ENCODE measurements at places on chromosomes 1 and 21.

DNA sequence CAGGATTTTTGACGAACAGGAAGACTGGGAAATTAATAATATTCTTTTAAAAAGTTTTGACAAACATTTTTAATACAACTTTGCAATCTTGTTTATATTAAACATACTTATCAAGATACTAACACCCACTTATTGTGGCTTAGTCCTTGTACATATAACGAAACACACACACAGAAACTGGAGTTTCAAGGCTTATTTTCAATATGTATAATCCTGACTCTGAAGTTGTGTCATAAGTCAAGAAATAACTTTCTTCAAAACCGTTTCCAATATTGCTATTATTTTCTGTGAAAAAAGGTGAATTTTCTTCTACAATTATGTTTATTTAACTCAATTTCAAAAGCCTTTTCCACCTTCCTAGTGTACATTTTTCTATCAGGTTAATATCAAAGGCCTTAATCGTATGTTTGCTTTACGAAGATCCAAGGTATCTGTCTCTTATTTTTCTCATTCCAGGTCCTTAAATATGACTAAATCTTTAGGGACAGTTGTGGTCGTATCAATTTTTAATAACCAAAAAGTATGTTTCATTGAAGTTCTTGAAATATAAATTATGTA lies 1.8 kb downstream of the CDKN2C start:
- no peak for DNase-seq

DNA sequence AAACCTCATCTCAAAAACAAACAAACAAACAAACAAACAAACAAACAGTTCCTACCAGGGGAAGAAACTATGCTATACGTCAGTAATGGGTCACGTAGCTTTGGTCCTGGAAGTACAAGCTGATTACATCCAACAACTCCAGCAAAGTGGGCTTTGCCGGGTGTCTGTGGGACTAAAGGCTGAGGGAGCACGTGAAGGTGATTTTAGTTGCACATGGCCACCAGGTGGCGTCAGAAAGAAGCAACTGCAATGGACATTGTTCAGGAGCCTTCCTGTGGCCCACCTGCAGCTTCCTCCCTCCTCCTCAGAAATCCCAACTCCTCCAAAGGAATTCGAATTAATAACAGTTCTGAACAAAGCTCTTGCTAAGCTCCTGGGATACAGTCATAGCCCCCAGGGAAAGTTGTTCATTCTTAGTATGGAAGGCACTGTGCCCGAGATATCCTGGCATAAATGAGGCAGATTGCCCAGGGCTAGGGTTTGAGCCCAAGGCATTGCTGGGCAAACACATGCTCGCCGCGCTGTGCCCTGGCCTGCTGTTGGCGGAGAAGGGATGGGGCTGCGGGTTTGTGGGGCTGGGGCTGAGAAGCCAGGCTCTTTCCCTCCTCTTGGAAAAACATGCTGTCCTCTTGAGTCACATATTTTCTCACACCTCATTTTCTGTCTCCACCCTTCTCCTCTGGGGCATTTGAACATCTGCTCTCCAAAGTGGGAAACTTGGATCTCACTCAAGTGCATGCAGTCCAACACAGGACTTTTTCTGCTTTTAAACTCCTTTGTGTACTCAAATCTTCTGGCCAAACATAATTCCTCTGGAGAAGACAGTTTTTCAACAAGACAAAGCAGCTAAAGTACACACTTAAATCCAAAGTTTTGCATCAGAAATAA lies 28.6 kb downstream of the AKNAD1 start:
- DNase-seq, result peak; percentile 88

GRCh38 chr1:23167353-23168078 lies 1.1 kb downstream of the LUZP1 start:
- peak; percentile 88 for DNase-seq

GRCh38 chr21:43781846-43782245 lies 5.7 kb upstream of the CSTB start:
- no peak for DNase-seq

DNA sequence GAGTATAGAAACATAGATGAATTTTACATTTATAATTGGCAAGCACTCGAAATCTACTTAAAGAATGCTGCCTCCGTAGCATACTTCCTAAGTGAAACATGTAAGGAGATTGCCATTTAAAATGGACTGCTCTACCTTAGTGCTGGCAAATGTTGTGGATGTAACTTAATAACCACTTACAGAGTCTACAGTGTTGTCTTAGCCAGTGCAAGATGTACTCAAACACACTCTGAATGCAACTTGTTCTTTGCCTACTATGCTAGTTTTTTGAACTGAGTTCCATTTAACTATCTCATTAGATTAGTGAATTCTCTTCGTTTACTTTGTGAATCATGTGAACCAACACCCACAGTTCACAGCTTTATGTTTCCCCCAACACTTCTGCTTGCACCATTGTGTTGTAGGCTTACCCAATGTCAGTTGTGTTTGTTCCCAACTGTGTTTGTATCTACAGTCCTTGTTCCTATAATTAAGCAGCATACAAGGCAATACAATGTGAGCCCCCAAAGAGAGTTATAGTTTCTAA lies 345.5 kb upstream of the LYPLAL1 start:
- no peak for DNase-seq

GRCh38 chr21:43195121-43196021 lies 26.6 kb downstream of the CRYAA start:
- DNase-seq, result no peak

GRCh38 chr21:42481169-42481568 lies 14.9 kb downstream of the RSPH1 start:
- DNase-seq, result no peak

DNA sequence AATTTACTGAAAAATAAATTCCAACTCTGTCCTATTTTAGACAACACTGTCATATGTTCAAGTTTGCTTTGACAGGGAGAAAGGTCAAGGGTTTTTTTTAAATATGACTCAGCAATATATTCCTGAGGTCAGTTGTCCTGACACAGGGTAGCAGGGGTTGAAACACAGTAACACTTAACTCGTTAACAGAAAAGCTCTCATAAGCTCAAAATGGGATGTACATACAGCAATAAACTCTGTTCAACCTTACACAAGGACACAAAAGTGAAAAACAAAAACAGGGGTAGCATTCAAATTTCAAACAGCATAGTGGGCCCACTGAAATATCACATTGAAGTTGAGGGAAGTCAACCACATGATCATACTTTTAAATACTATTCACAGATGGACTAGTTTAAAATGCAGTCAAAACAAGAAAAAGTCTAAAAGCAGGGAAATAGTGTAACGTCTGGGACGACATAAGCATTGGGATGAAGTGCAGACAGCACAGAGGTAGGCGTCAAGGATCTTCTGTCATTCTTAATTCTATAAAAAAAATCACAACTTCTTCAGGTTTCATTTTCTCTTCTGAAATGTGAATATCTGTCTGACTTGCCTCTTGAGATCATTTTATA lies 89.9 kb downstream of the SLC44A5 start:
- no peak for DNase-seq

GRCh38 chr1:52920791-52921291 lies 699 bp downstream of the ECHDC2 start:
- peak; percentile 46 for DNase-seq

GRCh38 chr1:156097499-156098178 lies 15.4 kb upstream of the MEX3A start:
- DNase-seq, result no peak

DNA sequence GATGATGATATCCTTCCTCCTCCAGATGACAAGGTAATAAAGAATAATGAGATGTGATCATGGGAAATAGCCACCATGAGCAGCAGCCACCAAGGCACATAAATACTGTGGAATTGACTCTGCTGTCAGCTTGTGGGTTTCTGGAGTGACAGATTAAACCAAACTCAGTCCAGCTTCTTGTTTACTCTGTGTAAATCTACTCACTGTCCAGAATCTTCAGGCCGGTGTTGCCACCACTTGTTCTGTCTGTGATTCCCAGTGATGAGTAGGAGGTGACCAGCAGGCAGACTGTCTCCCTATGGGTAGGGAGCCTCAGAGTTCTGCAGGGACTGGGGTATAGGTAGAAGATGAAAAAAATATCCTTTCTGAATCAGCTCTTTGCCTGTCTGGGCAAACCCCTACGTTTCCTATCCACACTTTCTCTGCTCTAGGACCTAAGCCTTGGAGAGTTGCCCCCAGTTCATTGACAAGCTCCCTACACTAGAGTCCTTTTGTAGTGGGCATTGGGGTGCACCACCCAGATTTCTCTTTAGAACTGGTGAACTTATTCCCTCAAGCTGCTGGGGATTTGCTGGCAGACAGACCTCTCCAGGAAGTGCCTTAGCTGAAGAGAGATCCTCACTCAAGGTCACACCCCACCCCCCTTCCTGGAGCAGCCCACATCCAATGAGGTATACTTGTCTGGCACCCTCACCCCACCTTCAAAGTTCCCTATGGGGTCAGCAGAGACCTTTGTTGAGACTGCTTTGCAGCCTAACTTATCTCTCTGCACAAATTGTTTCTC lies 47.6 kb downstream of the ATP1A1 start:
- DNase-seq, result no peak

- DNase-seq, result no peak
These were observed 80.8 kb downstream of the MATN1 start for GRCh38 chr1:30642391-30643120.

DNA sequence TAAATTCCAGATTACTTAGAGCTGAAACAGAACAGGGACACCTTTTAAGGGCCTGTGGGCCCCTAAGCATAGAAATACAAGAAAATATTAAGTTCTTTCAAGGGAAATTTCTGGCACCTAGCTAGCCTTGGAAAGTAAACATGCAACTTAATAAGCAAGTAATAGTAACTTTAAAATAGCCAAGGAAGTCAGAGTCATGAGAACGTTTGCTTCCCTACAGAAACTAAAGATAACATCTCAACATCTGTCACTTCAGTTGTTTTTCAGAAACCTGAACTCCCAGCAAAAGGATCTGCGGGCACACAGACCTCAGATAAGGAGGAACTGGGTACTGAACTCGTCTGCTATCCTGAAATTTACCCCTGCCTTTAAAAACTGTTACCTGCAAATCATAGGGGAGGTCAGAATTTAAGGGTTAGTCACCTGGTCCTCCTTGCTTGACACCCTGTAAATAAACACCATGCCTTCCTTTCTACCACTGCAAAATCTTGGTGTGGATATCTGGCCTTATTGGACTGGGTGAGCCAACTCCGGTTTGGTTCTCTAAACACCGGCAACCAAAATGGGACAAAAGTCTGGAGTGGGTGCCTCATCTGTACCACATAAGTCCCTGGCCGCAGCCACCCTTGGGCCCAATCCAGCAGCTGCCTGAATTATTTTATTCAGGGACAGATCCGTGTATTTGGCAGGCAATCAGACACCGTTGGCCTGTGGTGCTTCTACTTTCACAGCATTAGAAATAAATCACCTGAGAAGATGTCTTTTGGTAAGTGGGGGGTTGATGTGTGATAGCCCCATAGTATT lies 27.9 kb downstream of the NRDC start:
- DNase-seq, result no peak

GRCh38 chr1:201277441-201277840 lies 5.9 kb upstream of the PKP1 start:
- no peak for DNase-seq

DNA sequence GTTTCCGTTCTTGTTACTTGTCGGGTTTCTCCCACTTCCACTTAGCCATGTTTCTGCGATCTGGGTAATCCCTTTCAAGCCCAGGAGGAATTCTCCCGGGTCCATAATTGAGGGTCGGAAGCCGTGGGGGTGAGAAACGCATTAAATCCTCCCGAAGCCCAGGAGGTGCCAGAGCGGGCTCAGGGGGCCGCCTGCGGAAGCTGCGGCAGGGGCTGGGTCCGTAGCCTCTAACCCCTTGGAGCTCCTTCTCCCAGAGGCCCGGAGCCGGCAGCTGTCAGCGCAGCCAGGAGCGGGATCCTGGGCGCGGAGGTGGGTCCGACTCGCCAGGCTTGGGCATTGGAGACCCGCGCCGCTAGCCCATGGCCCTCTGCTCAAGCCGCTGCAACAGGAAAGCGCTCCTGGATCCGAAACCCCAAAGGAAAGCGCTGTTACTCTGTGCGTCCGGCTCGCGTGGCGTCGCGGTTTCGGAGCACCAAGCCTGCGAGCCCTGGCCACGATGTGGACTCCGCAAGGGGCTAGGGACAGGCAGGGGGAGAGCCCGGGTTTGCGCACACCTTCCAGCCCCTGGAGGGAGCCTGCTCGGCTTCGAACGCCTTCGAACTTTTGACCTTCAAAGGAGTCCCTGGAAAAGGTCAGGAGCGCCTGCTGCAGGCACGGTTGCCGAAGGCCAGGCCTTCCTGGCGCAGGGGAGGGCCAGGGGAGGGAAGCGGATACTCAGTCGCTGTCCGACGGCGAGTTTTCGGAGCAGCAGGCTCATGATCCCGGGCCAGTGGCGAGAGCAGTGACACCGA lies 1.7 kb upstream of the SIM2 start:
- peak; percentile 63 for DNase-seq

DNA sequence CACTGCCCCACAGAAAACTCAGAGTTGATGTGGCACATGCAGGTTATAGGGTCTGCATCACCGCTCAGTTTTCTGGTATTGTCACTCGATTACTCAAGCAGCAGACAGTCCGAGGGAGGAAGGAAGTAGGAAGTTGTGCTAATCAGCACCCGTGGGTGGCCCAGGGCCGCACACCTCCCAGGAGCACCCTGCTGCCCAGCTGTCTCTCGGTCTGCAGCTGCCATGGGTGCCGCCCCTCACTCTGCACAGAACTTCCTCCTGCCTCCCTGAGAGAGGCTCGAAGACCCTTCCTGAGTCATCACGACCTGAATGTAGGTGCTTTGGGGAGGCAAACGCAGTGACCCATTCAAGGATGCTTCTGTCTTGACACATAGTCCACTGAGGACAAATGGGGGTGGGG lies 4.2 kb upstream of the TFF3 start:
- no peak for DNase-seq

DNA sequence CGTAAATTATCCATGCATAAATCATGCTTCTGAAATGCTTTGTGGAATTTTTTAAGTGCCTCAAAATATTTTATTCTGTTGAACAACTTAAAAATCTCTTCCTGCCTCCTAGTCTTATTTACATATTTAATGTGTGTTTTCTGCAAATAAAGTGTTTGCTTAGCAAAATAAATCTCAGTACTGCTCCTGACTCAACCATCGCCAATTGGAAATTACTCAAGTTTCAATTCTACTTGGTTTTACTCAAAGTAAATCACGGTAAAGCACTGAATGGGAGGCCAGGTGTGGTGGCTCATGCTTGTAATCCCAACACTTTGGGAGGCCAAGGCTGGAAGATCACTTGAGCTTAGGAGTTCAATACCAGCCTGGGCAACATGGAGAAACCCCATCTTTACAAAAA lies 152.2 kb upstream of the NR5A2 start:
- no peak for DNase-seq

GRCh38 chr1:197808880-197809279 lies 33.6 kb upstream of the DENND1B start:
- DNase-seq, result no peak

DNA sequence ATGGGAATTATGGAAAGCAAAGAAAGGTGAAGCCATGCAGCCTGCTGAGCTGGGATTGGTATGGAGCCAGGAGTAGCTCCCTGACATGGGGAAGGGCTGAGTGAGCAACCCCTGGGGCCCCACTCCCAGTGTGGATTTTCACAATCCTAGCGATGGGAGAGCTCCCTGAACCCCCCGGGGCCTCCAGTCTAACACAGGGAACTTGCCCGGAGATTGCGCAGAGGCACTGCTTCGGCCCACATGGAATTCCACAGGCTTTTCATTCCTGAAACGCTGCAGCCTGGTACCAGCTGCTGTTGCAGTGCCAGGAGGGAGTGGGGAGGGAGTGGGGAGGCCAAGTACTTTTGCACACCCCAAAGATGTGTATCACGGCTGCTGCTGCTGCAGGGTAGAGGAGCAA lies 110.4 kb upstream of the C21orf91 start:
- DNase-seq, result no peak

- DNase-seq, result no peak
These were observed 94.3 kb downstream of the RNF220 start for GRCh38 chr1:44499306-44499705.

- no peak for DNase-seq
These were observed 15.5 kb downstream of the LRIF1 start for GRCh38 chr1:110948038-110948810.

GRCh38 chr1:214422137-214422671 lies 129.2 kb downstream of the PTPN14 start:
- DNase-seq, result no peak

All from iPS-NIHi11 (cell line).